Stimulated activated CD4-positive, alpha-beta T cell treated with anti-CD3 and anti-CD28 coated beads, Interleukin-15, amount 100 ng/mL, for 48 hours (primary cell): ENCODE measurements at places on chromosomes 1 and 21.

DNA sequence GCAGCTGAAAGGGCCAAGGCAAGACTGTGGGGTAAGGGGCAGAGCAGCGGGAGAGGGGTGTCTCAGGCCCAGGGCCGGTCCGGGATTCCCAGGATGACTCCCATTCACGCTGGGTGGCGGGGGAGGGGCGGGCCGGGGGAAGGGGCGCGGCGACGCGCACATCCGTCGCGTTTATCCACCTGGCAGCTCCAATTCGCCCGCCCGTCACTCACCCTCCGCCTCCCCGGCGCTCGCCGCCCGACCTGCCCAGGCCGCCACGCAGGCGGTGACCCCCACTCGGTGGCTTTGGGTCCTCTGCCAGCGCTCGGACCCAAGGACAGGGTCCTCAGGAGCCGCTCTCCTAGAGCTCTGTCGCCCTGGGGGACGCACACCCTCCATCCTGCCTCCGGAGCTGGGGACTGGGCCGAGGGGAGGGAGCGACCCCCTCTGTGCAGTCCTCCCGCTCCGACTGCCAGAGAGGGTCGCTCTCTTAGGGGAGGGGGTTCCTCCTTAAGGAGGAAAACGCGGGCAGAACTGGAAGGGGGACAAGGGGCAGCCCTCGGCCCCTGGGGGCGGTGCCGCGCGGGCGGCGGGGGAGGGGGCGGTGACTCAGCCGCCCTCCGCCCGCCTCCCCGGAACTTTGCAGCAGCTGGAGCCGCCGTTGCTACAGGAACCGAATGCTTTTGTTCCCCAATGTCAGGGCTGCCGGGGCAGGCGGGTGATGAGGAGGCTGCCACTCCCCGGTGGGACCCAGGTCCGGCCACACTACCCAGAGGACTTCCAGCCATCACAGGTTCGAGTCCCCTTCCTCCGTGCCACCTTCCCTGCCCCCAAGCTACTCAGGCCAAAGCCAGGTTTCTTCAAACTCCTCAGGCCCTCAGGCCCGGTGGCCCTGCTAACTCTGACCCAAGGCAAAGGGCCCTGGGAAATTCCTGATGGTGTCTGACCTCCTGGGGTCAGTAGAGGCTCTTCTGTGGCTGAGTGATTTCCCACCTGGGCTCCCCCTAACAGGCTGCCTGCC is 3.4 kb downstream of the ADGRB2 start:
- DNase-seq = no peak

- DNase-seq = no peak
Measured at GRCh38 chr1:64834734-64835133, 89.9 kb downstream of the RAVER2 start.

GRCh38 chr1:152110365-152110859 is 4.8 kb downstream of the TCHH start:
- DNase-seq = peak; percentile 26

DNA sequence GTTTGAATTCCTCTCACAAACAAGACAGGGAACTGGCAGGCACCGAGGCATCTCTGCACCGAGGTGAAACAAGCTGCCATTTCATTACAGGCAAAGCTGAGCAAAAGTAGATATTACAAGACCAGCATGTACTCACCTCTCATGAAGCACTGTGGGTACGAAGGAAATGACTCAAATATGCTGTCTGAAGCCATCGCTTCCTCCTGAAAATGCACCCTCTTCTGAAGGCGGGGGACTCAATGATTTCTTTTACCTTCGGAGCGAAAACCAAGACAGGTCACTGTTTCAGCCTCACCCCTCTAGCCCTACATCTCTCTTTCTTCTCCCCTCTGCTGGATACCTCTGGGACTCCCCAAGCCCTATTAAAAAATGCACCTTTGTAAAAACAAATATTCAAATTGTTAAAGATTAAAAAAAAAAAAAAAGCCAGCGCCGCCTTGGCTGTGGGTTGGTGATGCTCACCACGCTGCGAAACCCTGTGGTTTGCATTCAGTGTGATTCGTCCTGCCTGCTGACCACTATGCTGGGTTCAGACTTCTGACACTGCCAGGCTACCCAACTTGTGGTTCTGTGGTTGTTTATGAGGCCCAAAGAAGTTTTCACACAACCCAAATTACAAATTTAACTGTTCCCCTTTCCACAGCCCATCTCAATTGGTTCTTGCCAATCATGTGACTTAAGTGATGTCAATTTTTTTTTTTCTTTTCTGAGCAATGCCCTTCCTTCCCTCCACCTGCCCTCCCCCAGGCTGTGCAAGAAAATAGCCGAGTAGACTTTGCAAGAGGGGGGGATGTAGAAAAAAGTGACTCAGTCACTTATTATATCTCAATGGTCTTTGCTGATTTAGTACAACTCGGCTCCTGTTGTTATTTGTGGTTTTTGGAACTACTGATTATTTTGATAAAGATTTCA is at the start of gene RUNX1:
TSS of gene RUNX1 (minus strand) at position 597 of the 912 bp plus-strand sequence.
- DNase-seq = peak; percentile 79

- peak; percentile 10 for DNase-seq
Measured at GRCh38 chr1:173477286-173478093, at the start of gene PRDX6. TSS of gene PRDX6 (plus strand) at chr1:173477335. CDS start at chr1:173477398, 63 bp downstream.

DNA sequence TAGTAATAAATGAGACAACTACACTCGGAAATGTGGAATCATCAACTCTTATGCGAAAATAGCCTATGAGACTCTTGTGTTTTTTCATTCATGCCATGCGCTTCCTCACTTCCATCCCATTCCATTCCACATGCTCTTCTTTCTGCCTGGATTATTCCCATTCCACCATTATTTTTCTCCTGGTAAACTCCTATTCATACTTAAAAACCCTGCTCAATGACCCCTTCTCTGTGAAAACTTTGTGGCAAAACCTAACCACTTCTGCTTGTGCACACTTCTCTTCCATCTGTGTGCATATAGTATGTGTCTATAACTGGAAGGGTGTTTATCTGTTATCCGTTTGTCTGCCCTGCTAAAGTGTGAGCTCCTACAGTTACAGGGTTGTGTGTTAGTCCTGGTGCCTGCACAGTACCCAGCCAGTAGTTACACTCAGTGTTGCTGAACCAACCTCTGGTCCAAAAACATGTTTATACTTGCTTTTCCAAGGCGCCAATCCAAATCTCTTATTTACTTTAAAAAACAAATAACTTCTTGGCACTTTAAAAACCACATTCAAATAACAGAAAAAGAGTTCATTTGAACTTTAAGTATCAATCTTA is 10.7 kb downstream of the EPHX1 start:
- no peak for DNase-seq

- DNase-seq = no peak
Measured at GRCh38 chr1:218480137-218480536, 135.0 kb downstream of the TGFB2 start.

DNA sequence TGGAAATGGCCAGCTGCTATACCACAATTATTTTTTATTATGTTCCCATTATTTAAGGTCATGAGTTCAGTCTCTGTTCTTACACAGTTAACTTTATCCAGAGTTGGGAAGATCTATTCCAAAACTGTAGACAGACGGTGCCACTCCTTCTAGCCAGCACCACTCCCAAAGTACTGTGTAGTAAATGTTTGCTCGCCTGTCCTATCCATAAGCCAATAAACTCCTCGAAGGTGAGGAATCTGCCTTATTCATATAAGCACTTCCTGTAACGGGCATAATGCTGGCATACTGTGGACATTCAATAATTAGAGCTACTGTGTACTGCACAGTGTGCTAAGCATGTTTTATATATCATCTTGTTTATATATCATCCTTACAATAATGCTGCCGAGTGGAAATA is 26.1 kb upstream of the STMN1 start:
- DNase-seq = no peak

DNA sequence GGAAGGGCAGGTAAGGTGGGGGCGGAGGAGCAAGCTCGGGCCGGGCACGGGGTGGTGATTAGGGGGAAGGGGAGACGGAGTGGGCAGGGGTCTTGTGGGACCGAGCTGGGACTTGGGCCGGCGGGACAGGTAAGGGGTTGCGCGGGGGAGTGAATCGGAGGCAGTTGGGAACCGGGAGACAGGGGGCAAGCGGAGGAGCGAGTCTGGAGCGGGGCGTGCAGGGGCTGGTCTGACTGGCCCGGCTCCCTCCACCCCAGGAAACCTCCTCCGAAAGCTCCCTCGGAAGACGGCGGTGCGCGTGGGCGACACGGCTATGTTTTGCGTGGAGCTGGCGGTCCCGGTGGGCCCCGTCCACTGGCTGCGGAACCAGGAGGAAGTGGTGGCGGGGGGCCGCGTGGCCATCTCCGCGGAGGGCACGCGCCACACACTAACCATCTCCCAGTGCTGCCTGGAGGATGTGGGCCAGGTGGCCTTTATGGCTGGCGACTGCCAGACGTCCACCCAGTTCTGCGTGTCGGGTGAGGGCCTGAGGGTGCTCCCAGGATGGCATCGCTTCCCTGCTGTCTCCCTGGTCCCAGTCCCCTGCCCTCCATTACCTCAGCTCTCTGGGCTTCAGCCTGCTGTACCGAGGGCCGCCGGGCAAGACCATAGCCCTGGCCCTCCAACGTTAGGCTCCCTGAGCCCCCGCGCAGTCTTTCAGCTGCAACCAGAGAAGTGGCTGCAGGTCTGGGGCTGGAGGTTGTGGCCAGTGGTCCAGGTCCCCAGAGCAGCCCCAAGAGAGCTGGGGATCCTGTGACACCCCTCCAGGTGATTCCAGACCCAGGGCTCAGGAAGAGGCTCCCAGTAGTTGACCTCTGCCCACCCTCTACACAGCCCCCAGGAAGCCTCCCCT is 6.3 kb downstream of the OBSCN start:
- DNase-seq = no peak

GRCh38 chr1:3712573-3713535 is 39.4 kb upstream of the CCDC27 start:
- no peak for DNase-seq

GRCh38 chr1:71561729-71562128 is 480.9 kb upstream of the ZRANB2 start:
- DNase-seq = no peak

GRCh38 chr1:116262207-116262994 is 110.6 kb upstream of the ATP1A1 start:
- no peak for DNase-seq

GRCh38 chr1:113991467-113991997 is 12.3 kb downstream of the OLFML3 start:
- DNase-seq = no peak

DNA sequence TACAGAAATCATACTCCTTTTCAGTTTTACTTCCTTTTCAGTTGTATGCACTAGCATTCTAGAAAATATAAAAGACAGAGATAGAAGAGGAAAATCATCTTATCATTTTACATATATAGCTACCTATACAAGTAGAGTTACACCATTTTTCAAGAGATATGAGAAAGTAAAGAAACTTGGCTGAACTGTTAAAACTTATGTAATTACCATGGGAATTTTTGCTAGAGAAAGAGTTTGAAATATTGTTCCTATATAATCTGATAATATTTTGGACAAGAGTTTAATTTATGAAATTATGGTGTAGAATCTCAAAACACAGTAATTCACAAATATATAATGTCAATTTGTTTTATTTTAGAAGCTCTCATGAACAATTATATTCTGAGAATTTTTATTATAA is 180.8 kb downstream of the PLPPR4 start:
- no peak for DNase-seq

- DNase-seq = no peak
Measured at GRCh38 chr1:206735553-206736031, 35.0 kb upstream of the IL19 start.

GRCh38 chr21:30582870-30583269 is 7.3 kb downstream of the KRTAP22-2 start:
- no peak for DNase-seq

- no peak for DNase-seq
Measured at GRCh38 chr1:180646093-180646492, 14.3 kb downstream of the XPR1 start.

DNA sequence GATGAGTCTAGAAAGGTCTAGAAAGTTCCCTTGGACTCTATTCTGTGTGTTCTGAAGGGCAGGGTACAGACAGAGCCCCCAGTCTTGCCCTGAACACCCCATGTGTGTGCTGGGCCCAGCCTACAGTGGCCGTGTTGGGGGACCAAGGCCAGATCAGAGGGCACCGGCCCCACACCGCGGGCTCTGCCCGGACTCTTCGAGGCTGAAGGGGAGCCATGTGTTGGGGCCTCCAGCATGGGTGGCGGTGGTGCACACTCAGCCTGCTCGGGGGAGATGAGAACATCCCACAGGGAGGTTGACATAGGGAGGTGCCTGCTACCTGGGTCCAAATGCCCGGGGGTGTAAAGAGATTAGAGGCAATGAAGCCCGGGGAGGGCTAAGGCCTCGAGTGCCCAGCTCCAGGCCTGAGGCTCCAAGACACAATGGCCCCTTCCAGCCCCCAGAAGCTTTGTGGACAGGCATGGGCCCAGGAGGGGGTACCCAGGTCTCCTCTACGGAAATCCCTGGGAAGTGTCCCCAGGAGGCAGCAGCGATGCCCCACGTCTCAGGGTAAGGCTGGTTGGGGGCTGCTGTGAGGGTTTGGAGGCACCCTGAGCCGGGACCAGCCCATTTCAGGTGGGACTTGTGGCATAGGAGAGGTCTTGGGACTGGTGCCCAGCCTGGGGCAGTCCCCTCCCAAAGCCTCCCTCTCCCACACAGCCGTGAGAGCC is 12.1 kb downstream of the ARHGEF16 start:
- DNase-seq = no peak

- no peak for DNase-seq
Measured at GRCh38 chr1:176533020-176533419, 70.0 kb downstream of the PAPPA2 start.

DNA sequence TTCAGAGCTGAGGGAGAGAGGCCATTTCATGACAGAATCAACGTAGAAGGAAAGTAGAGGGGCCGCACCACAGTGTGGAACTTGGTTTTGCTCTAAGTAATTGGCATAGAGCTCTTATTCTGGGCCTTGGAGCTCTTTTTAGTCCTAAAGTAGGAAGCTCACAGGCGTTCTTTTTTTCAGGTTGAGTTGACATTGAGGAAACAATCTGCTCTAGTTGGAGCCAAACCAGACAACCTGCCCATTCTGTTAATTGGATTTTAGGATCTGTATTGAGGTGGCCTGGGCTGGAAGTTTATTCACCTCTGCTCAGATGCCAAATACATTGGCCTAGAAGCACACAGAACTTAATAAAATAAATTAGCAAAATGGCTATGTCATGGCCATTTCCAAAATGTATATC is 1093.9 kb downstream of the ADGRL2 start:
- DNase-seq = no peak

GRCh38 chr1:94020764-94021579 is 100.0 kb downstream of the ABCA4 start:
- no peak for DNase-seq

DNA sequence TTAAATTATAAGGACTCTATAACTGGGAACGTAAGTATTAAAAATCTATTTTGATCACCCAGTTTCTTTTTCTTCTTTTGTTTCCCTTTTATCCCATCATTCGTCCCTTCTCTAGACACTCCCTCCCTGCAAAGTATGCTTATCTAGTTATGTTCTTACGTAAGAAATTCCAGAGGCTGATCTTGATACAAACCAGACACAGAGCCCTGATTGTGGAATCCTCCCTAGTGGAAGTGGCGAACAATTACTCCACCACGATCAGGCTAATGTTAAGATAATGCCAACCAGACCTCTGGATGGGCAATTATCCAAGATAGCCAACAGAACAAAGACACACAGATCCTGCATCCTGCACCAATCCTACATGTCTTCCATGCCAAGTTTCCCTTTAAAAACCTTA is 1557.4 kb downstream of the PLA2G4A start:
- no peak for DNase-seq

- no peak for DNase-seq
Measured at GRCh38 chr1:230080822-230081221, 13.8 kb downstream of the GALNT2 start.
